ENCODE measurements at places on chromosomes 13 and 19.

DNA sequence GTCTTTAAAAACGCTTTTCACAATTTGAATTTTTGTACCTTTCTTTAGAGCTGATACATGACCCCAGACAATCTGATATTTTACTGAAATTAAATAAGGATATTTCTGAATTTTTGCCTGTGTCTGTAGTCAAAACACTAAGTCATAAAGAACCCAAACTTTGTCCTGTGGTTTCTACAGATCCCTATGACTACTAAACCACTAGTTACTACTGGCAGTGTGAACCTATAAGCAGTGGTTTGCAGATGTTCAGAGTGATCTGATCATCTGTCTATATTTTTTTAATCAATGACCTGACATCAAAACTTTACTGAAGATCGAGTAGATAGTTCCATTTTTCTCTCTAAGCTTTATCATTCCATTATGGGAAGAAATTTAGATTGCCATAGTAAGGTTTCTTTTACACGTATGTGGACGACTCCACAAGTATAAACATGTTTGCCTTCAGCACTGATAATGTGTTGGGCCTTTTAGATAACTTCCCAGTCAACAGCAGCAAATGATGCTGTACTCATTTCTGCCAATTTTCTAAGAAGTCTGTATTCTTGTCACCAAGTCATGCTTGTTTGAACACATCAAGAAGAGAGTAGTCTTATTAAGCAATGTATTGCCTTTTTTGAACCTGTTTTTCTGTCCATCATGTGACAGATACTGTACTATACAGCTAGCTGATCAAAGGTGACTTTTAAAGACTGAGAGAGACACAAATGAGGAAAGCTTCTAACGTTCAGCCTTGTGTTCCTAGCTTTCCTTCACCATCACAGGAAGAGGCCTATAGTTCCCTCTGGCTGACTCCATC lies 21.8 kb downstream of the POLR1D start:
- DNase-seq: no peak

GRCh38 chr19:57314146-57314545 lies 6.1 kb upstream of the ZNF543 start:
- no peak for DNase-seq

DNA sequence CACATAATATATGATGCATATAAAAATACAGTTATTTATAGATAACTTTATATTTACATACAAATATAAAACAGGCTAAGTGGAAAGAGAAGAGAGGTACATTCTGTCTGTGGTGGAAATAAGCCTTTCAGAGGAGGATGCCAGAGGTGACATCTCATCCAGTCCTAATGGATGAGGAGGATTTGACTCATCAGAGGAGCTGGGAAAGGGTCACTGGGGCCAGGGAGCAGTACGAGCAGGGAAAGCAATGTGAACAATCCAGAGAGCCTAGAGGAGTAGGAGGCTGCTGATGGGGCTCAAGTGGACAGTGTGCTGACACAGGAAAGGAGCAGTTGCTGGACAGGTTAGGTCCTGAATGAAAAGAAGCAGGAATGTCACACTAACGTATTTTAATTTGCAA lies 18.6 kb downstream of the NALCN start:
- peak; percentile 77 for DNase-seq

- peak; percentile 3 for DNase-seq
Measured at GRCh38 chr13:57314897-57315520, 148.0 kb downstream of the PRR20E start.

DNA sequence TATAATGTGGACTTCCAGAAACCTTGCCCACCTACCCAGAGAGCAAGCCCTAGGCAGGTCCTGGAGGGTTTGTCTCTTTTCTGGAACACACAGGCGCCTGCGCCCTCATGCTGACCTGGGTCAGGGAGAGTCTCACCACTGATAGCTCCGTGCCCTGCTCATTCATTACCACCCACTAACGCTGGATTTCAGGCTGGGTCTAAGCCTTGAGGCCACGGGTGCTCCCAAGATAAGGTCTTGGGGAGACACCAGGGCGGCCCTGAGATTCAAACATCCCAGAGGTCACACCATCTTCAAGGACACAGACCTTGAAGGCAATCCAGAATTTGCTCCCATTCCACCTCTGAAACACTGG lies 5.1 kb downstream of the S1PR2 start:
- no peak for DNase-seq

- no peak for DNase-seq
Measured at GRCh38 chr13:41488124-41488523, 30.8 kb downstream of the RGCC start.

GRCh38 chr13:64457976-64458375 lies 2772.2 kb downstream of the PCDH9 start:
- no peak for DNase-seq

GRCh38 chr13:100138859-100139491 lies 50.1 kb downstream of the PCCA start:
- no peak for DNase-seq

- DNase-seq: no peak
Measured at GRCh38 chr13:46982856-46983582, 86.2 kb upstream of the HTR2A start.

DNA sequence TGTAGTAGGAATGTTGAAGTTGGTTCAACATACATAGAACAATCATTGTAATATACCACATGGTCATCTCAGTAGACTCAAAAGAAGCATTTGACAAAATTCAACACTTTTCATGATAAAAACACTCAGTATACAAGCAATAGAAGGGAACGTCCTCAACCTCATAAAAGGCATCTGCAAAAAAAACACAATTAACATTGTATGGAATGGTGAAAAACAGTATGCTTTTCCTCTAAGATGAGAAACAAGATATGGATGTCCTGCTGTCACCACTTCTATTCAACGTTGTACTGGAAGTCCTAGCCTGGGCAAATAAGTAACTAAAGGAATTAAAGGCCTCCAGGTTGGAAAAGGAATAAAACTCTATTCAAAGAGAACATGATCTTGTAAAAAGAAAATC lies 54.5 kb downstream of the FNDC3A start:
- DNase-seq: no peak

DNA sequence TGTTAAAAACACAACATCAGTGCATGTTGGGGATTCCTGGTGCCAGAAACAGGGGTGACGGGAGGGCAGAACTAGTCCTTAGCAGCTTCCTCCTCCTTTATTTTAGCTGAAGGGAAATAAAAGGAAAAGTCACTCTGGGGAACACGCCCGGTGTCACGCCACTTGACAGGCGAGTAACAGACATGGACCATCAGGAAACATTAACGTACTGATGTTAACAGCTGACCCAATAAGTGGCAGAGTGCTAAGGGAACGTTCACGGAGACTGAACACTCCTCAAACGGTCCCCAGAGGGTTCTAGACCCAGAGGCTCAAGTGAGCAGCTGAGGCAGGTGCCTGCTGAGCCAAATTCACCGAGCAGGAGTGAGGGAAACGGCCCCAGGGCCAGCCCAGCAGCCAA lies 13.9 kb upstream of the EIF3G start:
- DNase-seq: no peak

DNA sequence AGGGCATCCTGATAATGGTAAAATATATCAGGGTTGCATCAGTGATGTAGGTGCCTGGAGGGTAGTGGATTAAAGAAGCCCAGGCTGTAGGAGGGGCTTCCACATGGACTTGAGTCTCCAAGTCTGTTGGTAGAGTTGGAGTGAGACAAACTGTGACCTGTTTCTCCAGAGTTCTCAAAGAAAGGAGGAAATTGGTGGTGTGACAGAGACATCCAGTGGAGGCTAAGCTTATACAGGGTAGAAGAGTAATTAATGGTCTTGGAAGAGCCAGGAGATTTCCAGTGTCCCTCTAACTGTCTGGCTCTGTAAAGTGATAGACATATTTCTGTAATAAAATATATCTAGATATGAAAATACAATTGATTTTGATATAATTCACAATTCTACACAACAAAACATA lies 61.1 kb downstream of the GPC5 start:
- no peak for DNase-seq

- no peak for DNase-seq
Measured at GRCh38 chr19:5958074-5958850, 19.7 kb downstream of the RANBP3 start.

DNA sequence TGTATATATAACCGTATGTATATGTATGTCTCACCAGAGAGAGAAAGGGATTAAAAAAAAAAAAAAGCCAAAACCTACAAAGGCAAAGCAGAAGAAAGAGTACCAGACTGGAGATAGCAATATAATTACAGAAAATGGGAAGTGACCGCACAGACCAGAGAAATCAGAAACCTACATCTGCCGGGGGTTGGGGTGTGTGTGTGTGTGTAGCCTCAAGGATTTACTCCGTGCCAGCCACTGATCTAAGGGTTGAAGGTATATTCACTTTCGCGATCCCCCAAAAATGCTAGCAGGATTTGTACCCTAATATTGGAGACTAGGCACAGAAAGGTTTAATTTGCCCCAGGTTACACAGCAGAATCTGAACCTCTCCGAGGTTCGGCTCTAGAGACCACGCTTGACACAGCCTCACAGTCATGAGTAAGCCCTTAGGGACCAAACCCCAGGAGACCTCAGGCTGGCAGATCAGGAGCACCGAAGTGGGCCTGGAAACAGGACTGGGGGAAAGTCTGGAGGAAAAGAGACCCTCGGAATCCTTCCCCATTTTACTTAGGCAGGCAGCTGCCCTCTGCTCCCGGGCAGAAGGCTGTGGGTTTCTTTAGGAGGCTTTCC lies 14.8 kb downstream of the ARL11 start:
- DNase-seq: no peak

All from PC-3 (cell line).